ENCODE measurements at places on chromosomes 1 and 21. TPM values are rescaled to one million over a fixed set of nuclear protein-coding genes. Genes with fewer than 3 reads are reported as not detected.

ALX3 gene
- not detected for total RNA-seq

MRPS6 gene
- 112 TPM for total RNA-seq

OR2T10 gene
- total RNA-seq: not detected

CYP4A22 gene
- not detected for total RNA-seq

- no peak for DNase-seq
These were observed 51.0 kb upstream of the F3 start for GRCh38 chr1:94592571-94592920.

DNA sequence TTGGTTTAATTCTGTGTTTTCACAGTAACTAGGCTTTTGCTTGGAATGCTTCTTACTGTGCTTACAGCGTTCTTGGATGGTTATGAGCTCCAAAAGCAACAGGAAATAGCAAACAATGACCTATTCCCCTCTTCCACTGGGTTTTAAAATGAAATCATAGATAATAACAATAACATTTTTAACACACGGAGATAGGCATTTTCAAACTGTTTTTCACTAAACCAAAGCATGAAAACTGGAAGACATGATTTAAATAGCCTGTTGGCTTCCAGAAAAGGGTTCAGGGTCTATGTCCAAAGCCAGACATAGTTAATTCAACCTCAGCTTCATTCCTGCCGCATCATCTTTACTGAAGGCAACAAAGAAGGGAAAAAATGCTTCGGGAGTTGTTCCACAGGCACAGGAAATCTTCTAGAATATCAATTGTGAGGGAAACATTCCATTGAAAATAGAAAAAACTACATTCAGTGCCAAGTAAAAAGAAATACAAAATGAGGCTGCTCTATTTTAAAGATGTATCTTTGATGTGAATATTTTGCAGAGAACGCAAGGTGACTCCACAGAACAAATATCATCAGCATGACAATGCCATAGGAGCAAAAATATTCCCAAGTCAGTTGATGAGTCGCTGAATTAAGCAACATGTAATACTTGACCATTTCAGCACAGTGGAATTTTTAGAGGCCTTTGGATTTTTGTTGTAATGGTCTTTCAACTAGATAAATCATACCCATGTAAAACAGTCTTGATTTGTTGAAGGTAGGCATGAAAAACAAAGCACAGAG lies 80.7 kb downstream of the NID1 start:
- DNase-seq: no peak

GRCh38 chr1:228242409-228242808 lies 34.6 kb downstream of the OBSCN start:
- DNase-seq: no peak

DNA sequence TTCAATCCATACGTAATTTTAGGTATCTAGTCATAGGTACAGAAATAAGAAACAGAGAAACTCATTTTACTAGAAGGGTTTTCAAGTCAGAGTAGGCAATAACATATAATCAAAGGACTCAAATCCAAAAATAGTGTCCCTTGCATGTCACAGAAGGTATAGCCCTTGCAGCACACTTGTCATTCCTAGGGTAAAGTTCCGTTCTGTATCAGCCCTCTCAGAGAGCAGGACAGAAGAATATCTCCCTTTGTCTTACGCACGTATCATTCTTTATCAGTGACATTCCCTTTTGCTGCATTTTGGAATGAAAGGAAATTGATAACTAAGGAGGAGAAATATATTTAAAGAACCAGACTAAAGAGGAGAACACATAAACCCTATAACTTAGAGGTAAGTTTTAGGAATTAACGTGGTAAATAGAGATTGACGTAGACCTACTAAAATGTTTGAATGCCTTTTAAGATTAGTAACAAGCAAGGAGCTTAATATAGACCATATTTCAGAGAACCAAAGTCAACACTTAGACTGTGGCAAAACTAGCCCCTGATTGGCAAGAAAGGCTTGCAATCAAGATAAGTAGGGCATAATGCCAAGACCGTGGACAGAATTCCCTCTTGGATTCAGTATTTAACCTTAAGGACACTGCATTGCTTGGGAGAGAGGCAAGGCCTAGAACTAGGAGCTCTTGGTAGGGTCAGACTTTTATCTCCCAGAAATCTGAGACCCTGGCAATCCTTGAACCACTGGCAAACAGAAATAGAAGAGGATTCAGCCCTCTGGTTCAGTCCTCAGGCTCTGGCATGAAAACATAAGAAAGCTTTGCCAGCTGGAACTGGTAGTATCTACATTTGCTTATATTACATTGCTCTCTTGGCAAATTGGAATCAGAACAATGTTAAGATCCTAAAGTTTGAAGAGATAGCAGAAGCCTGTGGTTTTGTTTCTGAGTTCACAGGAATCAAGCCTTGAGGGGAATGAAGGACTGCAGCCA lies 232.1 kb downstream of the ASTN1 start:
- no peak for DNase-seq

DNA sequence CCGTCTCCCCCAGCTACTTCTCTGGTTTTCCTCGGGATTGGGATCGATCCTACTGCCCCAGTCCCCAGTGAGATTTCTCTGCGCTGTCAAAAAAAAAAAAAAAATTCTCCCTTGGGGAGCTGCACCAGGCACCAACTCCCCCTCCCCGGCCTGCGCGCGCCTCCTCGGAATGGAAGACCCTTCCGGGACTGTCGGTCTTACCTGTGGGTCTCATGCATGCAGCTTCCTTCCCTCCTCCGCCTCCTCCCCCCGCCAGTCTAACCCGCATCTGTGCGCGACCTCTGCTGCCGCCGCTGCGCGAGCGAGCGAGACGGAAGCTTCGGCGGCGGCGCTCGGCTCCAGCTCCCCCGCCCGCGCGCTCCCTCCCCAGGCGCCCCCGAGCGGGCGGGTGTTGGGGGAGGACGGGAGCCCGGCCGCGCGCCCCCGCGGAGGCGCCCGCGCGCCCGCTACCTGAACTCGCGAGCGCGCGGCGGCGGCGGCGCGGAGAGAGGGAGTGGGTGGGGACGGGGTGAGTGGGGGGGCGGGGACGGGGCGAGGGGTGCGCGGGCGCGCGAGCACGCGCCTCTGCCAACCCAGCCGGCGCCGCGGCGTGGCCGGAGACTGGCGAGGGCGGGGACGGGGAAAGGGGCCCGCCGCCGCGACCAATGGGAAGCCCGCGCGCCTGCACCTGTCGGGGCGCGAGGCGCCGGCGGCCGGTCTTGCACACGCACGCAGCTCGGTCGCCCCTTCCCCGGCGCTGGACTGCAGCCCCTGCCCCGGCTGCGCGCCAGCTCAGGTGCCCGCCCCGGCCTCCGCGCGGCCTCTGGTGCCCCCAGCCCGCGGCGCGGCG lies at the start of gene SUSD4:
Gene SUSD4, minus strand, starts transcription at position 321 of the 829 bp plus-strand sequence. CDS start 751 bp downstream, outside the sequence.
- peak; percentile 79 for DNase-seq

- no peak for DNase-seq
These were observed 34.6 kb upstream of the RRP15 start for GRCh38 chr1:218250492-218250891.

GRCh38 chr21:39651206-39651605 lies 38.5 kb downstream of the B3GALT5 start:
- DNase-seq: no peak

Measured in naive thymus-derived CD8-positive, alpha-beta T cell (primary cell).